ENCODE measurements at places on chromosomes 4 and X. TPM values are rescaled to one million over a fixed set of nuclear protein-coding genes. Genes with fewer than 3 reads are reported as not detected.

VCX2 gene
- total RNA-seq, result not detected

DRD5 gene
- not detected for total RNA-seq

RBMXL3 gene
- not detected for total RNA-seq

DSPP gene
- not detected for total RNA-seq

RGN gene
- 0.35 TPM for total RNA-seq

KLHL15 gene
- total RNA-seq, result 3.4 TPM

GAB3 gene
- total RNA-seq, result 8.0 TPM

CAPN6 gene
- total RNA-seq, result not detected

MAGEB10 gene
- not detected for total RNA-seq

GAGE12F gene
- not detected for total RNA-seq

AFF2 gene
- total RNA-seq, result 0.24 TPM

SORBS2 gene
- 175 TPM for total RNA-seq

MAGEA11 gene
- total RNA-seq, result not detected

PHOX2B gene
- total RNA-seq, result not detected

HSFX4 gene
- total RNA-seq, result not detected

GUCY1B1 gene
- 2.0 TPM for total RNA-seq

CLCN4 gene
- 5.7 TPM for total RNA-seq

SLC10A4 gene
- total RNA-seq, result not detected

P2RY4 gene
- not detected for total RNA-seq

GPR143 gene
- total RNA-seq, result 10.9 TPM

MMRN1 gene
- 28.7 TPM for total RNA-seq

RHOXF2 gene
- not detected for total RNA-seq

ANK2 gene
- 4.1 TPM for total RNA-seq

HTN1 gene
- not detected for total RNA-seq

CDKL2 gene
- total RNA-seq, result 2.1 TPM

NOX1 gene
- total RNA-seq, result not detected

P2RY10 gene
- total RNA-seq, result not detected

MAOA gene
- 11.8 TPM for total RNA-seq

NAA11 gene
- not detected for total RNA-seq

C4orf50 gene
- not detected for total RNA-seq

CYTL1 gene
- 154 TPM for total RNA-seq

ERVMER34-1 gene
- 0.23 TPM for total RNA-seq

IL13RA1 gene
- 69.4 TPM for total RNA-seq

USP11 gene
- total RNA-seq, result 23.6 TPM

TMEM150C gene
- total RNA-seq, result 10.7 TPM

PNMA3 gene
- not detected for total RNA-seq

HEPH gene
- total RNA-seq, result 6.5 TPM

PDE6B gene
- 0.39 TPM for total RNA-seq

MAGED4B gene
- 75.3 TPM for total RNA-seq

RIPPLY1 gene
- total RNA-seq, result not detected

FGD1 gene
- 8.3 TPM for total RNA-seq

DDIT4L gene
- total RNA-seq, result 6.9 TPM

TENM3 gene
- 40.3 TPM for total RNA-seq

APEX2 gene
- 17.5 TPM for total RNA-seq

NUDT10 gene
- 1.4 TPM for total RNA-seq

DDX60 gene
- 27.6 TPM for total RNA-seq

AFM gene
- total RNA-seq, result not detected

PDGFRA gene
- 3.2 TPM for total RNA-seq

FHL1 gene
- total RNA-seq, result 82.2 TPM

EPHA5 gene
- total RNA-seq, result 0.41 TPM

SRPK3 gene
- not detected for total RNA-seq

TAF7L gene
- 1.7 TPM for total RNA-seq

MTHFD2L gene
- total RNA-seq, result 12.1 TPM

PWWP3B gene
- 0.18 TPM for total RNA-seq

ARHGAP6 gene
- 1.7 TPM for total RNA-seq

CYSLTR1 gene
- 0.64 TPM for total RNA-seq

GRK4 gene
- total RNA-seq, result 6.0 TPM

CT83 gene
- total RNA-seq, result not detected
